ENCODE measurements at places on chromosomes 16 and 17.

DNA sequence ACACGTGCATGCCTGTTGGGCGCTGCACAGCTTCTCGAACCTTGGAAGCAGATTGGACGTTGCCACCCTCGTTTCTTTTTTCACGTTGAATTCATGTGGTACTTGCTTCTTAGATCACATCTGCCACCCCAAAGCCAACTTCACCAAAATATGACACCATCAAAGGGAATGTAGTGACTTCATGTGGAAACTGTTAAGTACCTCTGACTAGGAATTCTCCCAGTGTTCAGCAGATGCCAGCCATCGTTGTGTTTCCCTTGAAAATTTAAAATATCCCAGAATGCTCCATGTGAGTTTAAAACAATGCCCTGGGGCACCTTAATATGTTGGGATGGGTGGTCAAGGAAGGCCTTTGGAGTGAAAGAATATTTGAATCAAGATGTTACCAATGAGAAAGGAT lies 22.6 kb upstream of the FAM20A start:
- no peak for DNase-seq

DNA sequence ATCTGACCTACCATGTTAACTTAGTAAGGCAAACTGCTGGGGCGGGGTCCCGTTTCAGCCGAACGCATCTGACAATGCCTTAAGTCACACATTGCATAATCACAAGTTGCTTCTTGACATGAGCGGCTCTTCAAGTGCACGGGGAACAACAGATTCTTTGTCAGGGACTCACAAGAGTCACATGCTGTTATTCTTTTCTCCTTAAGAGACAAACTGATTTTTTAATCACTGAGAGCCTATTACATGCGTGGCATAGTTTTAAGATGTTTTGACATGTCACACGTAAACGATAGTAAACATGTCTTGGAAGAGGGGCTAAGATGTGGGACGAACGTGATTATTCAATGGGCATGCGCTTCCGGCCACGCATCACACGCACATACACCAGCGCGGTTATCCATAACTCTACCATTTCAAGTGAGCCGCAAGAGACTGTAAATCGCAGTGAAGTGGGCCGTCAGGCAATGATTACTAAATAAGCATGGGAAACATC lies 63.4 kb downstream of the ADCY9 start:
- no peak for DNase-seq

GRCh38 chr16:68214726-68215125 lies 21.2 kb downstream of the ESRP2 start:
- DNase-seq, result no peak

GRCh38 chr16:75065521-75066149 lies 50.9 kb downstream of the LDHD start:
- DNase-seq, result no peak

GRCh38 chr16:25010542-25010941 lies 4.6 kb downstream of the ARHGAP17 start:
- DNase-seq, result no peak

- no peak for DNase-seq
Measured at GRCh38 chr17:66547151-66547865, 244.9 kb downstream of the PRKCA start.

GRCh38 chr17:82917699-82918345 lies 78.0 kb upstream of the ZNF750 start:
- DNase-seq, result no peak

DNA sequence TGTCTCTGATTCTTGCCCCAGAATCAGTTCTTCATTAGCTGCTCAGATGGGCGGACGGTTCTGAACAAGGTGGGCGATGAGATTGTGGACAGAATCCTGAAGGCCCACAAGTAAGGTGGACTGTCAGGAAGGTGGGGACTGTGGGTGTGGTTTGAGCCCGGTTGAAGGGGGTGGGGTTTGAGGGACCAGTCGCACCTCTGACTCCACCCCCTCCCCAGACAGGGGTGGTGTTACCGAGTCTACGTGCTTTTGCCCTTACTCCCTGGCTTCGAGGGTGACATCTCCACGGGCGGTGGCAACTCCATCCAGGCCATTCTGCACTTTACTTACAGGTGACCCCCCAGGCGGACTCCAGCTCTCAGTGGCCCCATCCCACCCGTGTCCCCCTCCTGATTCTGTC lies 11.3 kb downstream of the PLD2 start:
- DNase-seq, result no peak

DNA sequence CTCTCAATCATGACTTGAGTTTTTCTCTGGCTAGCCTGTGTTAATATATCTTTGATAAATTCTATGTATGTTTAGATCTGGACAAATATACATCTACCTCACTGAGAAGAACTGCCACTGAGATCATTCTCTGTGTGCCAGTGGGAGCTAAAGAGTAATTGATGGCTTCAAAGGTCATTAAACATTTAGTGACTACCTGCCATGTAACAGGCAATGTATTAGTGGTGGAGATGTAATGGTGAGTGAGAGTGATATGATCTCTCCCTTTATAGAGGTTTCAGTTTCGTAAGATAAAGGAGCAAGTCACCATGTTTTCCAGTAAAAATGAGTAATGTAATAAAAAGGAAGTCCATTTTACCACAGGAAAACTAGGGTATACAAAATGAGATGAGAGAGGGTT lies 235.8 kb upstream of the CDH8 start:
- DNase-seq, result no peak

- DNase-seq, result no peak
Measured at GRCh38 chr17:81000631-81001357, 9.2 kb downstream of the CHMP6 start.

DNA sequence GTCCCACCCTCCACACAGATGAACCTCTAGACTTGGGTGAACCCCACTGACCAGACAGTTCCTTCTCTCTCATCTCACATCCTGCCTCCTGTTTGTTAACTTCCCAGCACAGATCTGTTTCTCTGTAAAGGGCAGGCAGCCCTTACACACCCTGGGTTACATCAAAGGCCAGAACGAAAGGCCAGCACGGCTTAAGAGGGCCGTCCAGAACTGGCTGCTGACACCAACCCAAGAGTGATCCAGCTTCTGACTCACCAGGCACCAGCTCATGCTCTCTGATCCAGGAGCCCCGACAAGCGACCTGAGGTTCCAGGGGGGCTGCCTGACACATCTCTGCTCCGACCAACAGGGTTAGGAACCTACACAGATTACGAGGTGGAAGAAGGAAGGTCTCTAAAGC lies 86.9 kb downstream of the MRM3 start:
- no peak for DNase-seq

GRCh38 chr16:84941921-84942320 lies 69.4 kb downstream of the ZDHHC7 start:
- no peak for DNase-seq

- DNase-seq, result no peak
Measured at GRCh38 chr17:78133971-78134898, 3.7 kb downstream of the TMC8 start.

GRCh38 chr17:19331134-19331533 lies 31.4 kb downstream of the B9D1 start:
- no peak for DNase-seq

DNA sequence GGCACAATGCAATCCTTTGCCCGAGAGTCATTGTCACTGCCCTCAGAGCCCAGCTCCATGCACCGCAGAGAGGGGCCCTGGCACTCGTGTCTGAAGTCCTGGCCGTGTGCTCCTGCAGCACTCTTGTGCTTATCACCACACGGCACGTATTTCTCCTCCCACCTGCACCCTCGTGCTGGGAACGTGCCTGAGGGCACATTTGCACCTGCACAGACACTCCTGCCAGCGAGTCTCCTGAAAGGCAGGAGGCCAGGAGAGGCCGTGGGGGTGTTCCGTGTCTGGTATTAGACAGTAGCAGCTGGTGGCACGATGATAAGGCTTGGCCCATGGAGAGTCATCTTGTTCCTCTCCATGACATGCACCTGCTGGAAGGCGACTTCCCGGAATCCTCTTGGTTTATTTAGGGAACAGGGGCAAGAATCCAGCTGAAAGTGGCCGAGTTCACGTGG lies 3.4 kb upstream of the ACSF3 start:
- no peak for DNase-seq

GRCh38 chr17:32719689-32720088 lies 157.2 kb downstream of the MYO1D start:
- DNase-seq, result no peak

GRCh38 chr16:51877686-51878085 lies 669.3 kb downstream of the TOX3 start:
- no peak for DNase-seq

DNA sequence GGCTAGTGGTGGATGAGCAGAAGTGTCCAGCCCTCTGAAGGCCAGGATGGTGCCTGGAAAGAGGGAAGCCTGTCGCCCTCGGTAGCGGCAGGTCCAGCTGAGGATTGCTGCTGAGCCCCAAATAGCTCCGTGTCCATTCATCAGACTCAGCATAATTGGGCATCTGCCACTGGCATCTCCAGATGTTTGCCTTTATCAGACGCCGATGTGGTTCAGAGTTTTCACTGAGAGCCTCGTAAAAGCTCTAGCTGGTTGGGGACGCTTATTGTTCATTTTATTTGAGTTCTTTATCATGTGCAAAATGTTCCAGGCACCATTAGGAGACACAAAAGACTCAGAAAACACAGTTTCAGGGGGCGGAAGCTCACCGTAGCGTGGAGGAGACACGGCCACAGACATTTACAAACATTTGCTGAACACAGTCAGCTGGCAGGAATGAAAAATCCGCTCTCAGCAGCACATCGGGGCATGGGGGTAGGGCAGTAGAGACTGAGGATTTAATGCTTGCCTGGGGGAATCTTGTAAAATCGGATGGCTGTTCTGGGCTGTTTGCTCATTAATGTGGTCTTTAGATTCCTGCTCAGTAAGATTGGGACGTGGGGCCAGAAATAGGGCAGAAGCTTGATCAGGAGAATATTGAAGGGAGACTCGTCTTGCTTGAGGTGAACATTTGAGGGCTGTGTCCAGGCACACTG lies 41.7 kb downstream of the SMPD3 start:
- DNase-seq, result no peak

DNA sequence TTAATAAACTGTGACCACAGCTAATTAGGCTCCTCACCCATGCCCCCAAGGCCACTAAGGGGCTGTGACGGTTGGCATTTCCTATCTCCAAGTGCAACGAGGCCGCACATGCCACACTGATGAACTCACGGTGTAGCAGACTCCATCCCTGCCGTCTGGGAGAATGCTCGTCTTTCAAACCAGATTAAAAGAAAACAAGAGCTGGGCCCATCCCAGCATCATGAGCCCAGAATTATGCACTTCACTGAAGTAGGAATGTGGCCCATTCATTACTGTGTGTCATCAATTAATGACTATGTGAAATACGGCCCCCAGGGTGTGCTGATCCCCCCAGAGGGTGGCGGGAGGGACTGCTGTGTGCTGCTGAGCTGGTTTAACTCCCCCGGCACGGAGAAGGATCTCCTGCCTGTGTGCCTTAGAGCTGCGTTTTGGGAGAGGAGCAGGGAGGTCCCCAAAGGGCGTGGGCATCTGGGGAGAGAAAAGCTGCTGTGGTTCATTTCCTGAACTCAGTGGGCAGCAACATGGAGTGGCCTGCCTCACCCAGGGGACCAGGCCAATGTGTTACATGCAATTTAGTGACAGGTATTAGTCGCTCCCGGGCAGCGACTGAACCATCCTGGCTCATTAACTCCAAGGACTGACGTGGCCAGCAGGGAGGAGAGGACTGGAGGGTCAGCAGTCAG lies 194.5 kb downstream of the FOXL1 start:
- no peak for DNase-seq

- no peak for DNase-seq
Measured at GRCh38 chr16:86396422-86396821, 113.9 kb upstream of the FOXF1 start.

DNA sequence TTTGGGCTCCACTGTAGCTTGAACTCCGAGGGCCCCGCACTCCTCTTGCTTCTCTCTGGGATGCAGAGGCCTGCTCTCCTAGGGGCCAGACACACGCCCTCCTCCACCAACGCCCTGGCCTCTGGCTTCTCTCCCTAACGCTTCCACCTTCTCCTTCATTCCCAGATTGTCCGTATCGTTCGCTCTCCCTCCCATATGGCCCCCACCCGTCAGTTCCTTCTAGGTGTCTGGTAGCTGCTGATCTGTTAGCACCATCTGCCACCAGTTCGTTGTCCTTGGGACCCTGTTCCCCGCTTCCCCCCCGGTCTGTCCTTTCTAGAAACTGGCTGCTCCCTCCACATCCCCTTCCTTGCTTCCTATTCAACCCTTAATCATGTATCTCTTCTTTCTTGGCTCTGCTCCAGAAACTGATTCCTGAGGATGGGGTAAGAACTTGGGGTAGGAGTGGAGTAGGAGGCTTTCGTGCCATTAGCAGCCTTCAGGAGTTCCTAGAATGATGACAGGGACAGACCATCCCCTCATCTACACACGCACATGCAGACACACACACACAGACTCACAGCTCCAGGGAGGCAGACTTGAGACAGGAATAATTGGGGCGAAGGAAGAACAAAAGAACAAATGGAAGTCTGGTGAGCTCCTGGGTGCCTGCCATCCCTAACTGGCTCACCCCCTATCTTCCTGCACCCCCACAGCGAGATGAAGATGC lies 4.3 kb downstream of the ATP1B2 start:
- DNase-seq, result no peak

DNA sequence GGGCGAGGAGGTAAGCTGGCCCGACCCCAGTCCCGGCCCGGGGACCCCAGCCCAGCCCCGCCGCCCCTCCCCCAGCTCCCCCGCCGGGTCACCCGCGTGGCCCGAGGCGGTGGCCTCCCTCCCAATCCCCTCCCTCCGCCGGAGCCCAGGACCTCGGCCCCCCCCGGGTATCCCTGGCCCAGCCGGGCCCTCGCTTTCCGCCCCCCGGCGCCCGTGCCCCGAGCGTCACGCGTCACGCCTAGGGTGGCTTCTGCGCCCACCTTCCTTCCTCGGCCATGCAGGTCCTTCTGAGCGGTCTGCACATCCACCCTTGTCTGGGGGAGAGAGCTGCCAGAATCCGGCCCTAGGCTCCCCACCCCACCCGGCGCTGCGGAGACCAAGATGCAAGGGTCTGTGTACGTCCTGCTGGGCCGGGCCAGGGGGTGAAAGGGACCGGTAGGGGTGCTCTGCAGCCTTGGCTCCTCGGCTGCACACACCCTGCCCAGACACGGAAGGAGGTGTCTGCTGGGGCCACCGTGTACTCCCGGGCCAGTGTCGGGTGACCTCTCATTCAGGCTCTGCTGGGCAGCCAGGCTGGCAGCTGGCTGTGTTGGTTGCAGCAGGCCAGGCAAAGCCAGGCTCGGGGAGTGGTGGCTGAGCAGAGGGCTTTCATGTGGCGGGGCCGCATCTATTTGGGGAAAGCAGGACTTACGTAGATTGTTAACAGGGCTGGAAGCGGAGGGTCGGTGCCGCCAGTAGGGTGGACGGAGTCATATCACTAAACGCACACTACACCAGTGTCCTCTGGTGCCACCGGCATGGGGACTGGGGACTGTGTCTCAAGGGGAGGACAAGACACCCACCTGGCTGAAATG lies 754 bp downstream of the RAB11FIP4 start:
- no peak for DNase-seq

Data from smooth muscle cell of the brain vasculature (primary cell).